Thyroid gland (tissue), 4 donors: ENCODE measurements at places on chromosomes 11 and 22. TPM values are rescaled to one million over a fixed set of nuclear protein-coding genes. Genes with fewer than 3 reads are reported as not detected.

DNA sequence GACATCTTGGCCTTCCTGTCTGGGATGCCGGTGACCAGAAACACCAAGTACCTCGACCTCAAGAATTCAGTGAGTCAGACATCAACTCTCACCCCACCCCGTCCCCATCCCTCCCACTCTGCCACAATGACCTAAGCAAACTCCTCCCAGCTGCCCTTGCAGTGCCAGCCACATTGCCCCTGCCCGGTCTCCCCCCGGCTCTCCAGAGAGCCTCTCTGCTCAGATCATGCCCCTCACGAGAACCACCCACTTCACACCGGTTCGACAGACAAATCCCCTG, 23.6 kb upstream of the MYRF start:
- DNase-seq: no peak

DNA sequence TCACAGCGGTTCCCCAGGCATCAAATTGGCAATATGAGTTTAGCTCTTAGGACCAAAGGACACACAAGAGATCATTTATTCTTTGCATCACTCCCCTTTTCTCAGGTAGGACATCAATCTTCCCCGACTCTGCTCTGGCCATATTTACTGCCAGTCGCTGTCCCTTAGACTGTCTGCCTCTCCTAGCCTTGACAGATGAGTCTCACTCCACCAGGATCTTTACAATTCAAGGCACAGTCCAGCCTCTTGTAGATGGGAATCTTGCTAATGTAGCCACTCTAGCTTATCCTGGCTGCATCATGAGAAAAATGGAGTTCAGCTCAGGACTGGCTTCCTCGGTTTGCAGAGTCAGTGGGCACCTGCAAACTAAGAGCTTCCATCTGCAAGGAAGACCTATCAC, 915.2 kb downstream of the NTM start:
- DNase-seq: no peak

The ADM gene
- total RNA-seq: 20.9 TPM

- DNase-seq: peak; percentile 79
Observed at GRCh38 chr11:122100037-122100755, 15.8 kb downstream of the BLID start.

- no peak for DNase-seq
Observed at GRCh38 chr22:18063306-18063705, 14.5 kb upstream of the PEX26 start.

- no peak for DNase-seq
Observed at GRCh38 chr11:94129512-94130297, 1.1 kb downstream of the PANX1 start.

The HEPN1 gene
- not detected for total RNA-seq

The CCDC15 gene
- 1.2 TPM for total RNA-seq

The GUCD1 gene
- 89.7 TPM for total RNA-seq

- no peak for DNase-seq
Observed at GRCh38 chr22:42283278-42284201, 13.1 kb upstream of the TCF20 start.

DNA sequence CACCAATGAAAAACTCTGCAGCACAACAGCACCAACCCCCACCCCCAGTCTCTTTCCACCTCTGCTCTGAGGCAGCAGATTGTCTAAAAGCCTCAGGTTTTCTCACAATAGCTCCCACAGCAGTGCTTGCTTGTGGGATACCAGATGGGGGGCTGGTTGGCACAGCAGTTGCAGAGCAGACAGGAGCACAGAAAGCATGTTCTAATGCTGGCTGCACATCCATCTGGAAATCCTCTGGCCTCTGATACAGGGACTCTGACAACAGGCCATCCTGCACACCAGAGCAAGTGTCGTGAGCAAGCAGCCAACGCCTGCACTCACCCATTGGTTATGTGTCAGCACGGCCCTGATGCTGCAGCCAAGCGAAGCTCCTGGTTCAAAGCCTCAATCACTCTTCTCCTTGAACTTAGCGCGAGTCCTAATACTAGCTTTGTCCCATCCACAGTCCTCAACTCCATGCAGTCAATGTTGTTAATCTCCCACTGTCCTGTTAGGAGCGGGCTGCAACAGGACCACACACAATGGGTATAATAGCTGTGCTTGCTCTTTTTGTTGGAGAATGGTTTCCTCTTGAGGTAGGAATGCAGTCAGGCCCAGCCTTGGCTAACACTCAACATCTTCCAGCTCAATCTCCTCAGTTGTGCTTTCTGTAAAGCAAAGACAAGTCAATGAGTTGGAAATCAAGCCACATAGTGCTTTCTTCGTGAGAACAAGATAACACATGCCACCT, 30.3 kb downstream of the VSTM5 start:
- no peak for DNase-seq

DNA sequence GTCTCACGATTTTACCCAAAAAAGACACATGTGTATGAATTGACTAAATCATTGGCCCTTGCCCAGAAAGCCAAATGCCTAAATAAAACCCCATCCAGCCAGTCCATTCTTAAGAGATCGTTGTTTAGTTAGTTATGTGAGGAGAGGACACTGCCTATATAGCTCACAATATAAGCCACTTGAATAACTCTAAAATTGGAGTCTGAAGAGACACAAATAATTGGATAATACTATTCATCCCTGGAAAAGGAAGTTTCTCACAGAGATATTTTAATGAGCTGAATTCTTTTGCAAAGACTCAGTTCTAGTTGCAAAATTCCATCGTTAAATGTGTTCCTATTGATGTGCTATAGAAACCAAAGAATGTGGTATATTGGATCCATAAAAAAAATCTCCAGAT, 176.7 kb downstream of the SOX6 start:
- no peak for DNase-seq

The BCO2 gene
- 9.0 TPM for total RNA-seq

GRCh38 chr11:57597916-57598830, 688 bp downstream of the SERPING1 start:
- DNase-seq: peak; percentile 60

The RBMXL2 gene
- total RNA-seq: 0.33 TPM

The CDC45 gene
- total RNA-seq: 0.24 TPM

GRCh38 chr22:32714458-32715430, 86.8 kb upstream of the TIMP3 start:
- no peak for DNase-seq

The TSGA10IP gene
- not detected for total RNA-seq

GRCh38 chr22:39080052-39080762, 3.1 kb downstream of the APOBEC3G start:
- DNase-seq: no peak

DNA sequence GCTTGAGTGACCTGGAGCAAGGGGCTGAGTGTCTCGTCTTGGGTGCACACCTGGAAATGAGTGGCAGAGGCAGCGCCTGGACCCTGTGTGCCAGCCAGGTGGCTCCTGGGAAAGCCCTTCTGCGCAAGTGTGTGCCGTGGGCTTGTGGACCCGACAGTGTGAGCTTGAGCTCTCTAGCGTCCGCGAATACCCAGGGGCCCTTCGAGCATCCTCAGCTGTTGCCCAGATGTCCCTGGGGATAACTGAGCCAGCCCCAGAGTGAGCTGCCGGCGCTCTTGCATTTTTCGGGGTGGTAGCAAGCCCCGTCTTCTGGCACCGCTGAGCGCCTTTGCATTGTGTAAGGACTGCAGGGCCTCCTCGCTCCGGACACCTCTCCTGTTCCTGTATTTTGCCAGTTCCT, 399.2 kb downstream of the TBC1D22A start:
- no peak for DNase-seq

The CEP126 gene
- 9.4 TPM for total RNA-seq

GRCh38 chr11:68948496-68948895, 32.3 kb downstream of the MRGPRD start:
- DNase-seq: no peak

DNA sequence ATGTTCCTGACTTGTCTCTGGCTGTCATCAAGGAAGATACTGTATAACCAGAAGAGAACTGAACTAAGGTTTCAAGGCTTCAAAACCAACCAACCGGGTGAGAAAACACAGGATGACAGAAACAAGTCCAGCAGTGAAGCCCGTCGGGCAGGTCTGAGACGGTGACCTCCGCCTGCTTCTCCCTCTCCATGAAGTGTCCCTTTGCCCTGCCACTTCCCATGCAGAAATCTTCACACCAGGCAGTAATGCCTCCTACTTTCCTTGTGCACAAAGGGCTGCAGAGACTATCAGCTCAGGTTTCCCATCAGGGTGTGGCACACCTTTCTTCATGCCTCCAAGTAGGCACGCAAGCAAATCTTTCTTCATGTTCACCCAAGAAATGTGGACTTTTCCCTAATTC, 24.2 kb downstream of the PRDM10 start:
- no peak for DNase-seq

GRCh38 chr11:45899086-45899447, 8.0 kb downstream of the FREY1 start:
- DNase-seq: no peak

DNA sequence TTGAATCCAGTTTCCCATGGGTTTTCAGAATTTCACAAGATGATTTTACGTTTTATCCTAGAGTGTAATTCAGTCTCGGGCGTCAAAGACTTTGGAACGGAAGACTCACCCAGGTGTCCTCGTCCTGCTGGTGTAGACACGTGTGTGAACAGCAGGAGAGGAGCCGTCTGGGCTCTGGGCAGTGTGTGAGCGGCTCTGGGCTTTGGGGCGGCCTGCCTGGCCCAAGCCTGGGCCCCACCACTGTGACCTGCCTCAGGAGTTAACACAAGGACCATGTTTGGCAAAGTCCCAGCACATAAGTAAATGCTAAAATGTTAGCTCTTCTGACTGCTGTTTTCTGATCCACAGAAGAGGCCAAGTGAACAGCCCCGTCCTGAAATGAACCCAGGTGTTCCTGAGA, 1093.3 kb downstream of the BRD1 start:
- DNase-seq: no peak

GRCh38 chr11:6635082-6635932, 16.1 kb upstream of the TPP1 start:
- peak; percentile 30 for DNase-seq

The MMP8 gene
- 0.45 TPM for total RNA-seq

DNA sequence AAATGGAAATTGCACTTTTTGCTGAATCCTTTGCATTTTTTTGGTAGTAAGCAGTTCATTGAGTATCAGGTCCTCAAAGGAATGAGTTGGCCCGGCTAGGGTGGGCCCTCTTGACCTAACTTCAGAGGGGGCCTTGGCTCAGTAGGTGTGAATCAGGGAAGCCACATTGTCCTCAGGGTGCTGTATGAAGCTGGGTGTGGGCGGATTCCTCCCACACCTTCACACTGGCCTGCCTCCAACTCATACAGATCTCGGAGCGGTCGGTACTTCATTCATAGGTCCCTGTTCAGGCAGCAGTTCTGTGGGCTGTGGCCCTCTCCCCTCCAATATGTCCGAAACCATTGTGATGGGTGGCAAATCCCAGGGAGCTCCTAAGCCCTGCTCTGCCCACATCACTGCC, 47.4 kb upstream of the OR4B1 start:
- no peak for DNase-seq

DNA sequence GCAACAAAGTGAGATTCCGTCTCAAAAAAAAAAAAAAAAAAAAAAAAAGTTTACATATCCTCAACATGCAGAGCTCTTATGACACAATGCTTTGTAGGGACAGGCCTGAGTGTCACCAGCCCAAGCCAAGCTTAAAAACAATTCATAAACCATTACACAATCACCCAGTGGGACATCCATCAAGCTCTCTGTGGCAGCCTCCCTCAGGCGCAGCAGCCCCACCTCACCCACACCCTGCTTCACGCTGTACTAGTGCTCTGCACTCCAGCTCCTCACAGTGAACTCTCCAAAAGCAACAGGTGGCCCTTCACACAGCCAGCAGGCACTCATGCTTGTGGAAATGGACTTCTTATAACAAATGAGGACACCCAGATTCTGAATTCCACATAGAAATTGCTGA, 3.5 kb upstream of the FOXRED2 start:
- no peak for DNase-seq

- no peak for DNase-seq
Observed at GRCh38 chr11:78293536-78293935, 104.8 kb downstream of the USP35 start.

The HYLS1 gene
- 2.5 TPM for total RNA-seq

GRCh38 chr11:33060271-33060670, 20.9 kb downstream of the TCP11L1 start:
- no peak for DNase-seq

The P2RY6 gene
- 0.93 TPM for total RNA-seq

DNA sequence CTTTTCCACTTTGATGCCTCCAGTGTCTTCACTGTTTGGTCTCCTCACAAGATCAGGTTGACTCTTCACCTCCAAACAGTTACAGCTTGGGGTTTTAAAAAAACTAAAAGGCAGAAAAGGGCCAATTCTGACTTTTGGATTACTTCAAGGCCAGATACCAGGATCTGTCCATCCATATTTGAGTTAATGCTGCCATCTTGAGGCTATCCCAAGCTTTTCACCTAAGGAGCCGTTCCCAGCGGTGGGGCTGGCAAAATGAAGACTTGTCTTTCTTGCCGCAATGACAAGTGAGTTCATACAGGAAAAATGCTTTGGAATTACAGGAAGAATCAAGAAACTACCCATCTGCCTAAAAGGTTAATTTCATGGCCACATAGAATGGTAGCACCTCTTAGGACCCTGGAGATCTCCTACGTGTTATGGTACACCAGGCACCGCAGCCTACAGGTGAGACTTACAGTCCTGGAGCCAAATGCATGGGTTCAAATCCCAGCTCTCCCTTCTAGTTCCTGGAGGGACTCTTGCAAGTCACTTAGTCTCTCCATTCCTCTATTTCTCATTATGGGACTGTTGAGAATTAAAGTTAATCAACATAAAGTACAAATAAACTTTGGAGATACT, 6.0 kb upstream of the OR5B21 start:
- peak; percentile 24 for DNase-seq

The OR51E2 gene
- not detected for total RNA-seq

DNA sequence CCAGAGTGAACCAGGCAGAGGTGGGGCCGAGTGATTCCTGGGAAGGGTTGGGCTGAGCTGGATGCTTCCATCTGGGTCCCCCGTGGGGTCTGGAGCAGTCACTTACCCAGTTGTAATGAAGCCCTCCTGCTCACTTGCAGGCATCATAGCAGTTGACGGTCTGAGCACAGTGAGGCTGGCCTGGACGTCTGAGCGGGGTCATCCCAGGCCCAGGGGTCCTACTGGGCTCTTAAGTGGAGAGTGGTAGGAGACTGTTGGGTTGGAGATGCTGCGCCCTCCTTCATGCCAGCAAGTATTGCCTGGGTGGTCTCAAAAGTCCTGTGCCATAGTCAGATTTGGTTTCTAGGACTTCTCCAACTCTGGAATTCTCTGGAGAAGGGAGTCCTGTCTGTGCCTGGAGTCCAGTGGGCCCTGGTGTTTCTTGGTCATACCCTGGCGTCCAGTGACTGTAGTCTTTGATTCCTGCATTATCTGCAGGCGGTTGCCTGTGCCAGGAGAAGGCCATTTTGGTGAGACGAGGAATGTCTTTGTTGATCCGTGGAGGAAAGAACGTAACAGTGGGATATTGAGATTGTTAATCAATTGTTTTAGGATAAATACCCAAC, 82.3 kb downstream of the TBC1D22A start:
- DNase-seq: no peak

DNA sequence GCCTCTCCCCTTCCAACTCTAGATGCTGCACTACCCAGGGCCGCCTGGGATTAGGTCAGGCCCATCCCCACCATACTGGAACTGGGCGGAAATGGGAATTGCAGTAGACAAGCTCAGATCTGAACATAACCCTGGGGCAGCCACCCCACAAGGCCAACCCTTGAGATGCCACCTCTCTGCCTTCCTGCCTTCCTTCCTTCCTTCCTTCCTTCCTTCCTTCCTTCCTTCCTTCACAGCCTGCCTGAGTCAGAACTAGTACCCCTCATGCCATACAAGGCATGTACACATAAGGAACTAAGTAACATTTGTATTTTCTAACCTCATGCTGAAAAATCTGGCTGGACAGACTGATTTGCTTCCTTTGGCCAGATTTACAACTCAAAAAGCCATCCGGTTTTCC, 28.0 kb downstream of the SHISAL1 start:
- no peak for DNase-seq

- no peak for DNase-seq
Observed at GRCh38 chr11:132101881-132102280, 731.5 kb downstream of the NTM start.
